ENCODE measurements at places on chromosomes 11 and 22.

- DNase-seq = no peak
Observed at GRCh38 chr11:6841694-6842093, 3.8 kb upstream of the OR10A5 start.

- DNase-seq = no peak
Observed at GRCh38 chr11:61919705-61920631, 2.6 kb upstream of the RAB3IL1 start.

- DNase-seq = no peak
Observed at GRCh38 chr22:27962268-27963044, 43.4 kb upstream of the PITPNB start.

GRCh38 chr11:2041153-2041552, 43.5 kb upstream of the H19 start:
- DNase-seq = no peak

DNA sequence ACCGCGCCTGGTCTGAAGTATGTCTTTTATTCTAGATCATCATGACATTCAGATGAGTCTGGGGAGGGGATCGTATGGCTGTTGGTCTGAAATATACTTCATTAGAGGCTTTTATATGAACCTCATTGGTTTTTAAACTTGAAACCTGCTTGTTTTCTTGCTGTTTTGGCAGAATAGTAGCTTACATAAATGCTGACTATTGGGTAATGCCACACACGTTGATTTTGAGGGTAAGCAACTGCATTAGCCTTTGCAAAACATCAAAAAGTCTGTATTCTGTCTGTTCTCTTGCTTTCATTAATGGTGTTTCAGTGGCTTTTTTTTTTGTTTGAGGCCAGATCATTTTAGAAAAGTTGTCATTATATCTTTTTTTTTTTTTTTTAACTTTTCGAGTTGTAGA, 14.2 kb downstream of the PPME1 start:
- DNase-seq = no peak

DNA sequence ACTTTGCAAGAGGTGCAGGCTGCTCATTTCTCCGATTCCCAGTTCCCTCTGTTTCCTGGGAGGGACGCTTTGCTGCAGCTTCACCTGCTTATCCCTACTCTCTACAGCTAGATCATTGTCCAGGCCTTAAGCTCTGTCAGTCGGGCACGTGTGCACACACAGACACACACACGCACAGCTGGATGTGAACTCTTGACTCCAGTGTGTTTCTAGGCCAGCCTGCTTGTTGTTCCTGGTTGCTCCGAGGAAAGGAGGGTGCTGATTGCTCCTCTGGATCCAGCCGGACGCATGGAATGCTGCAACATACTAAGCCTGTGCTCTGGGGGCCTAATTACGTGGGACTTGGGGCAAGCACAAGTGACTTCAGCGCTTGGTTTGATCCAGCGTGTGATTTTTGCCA, 19.7 kb downstream of the ZNRF3 start:
- DNase-seq = no peak

- no peak for DNase-seq
Observed at GRCh38 chr11:65698205-65698604, 13.8 kb upstream of the KAT5 start.
